ENCODE measurements at places on chromosomes 6 and 20.

GRCh38 chr20:3686867-3687321 lies 5.1 kb upstream of the ADAM33 start:
- DNase-seq = no peak

DNA sequence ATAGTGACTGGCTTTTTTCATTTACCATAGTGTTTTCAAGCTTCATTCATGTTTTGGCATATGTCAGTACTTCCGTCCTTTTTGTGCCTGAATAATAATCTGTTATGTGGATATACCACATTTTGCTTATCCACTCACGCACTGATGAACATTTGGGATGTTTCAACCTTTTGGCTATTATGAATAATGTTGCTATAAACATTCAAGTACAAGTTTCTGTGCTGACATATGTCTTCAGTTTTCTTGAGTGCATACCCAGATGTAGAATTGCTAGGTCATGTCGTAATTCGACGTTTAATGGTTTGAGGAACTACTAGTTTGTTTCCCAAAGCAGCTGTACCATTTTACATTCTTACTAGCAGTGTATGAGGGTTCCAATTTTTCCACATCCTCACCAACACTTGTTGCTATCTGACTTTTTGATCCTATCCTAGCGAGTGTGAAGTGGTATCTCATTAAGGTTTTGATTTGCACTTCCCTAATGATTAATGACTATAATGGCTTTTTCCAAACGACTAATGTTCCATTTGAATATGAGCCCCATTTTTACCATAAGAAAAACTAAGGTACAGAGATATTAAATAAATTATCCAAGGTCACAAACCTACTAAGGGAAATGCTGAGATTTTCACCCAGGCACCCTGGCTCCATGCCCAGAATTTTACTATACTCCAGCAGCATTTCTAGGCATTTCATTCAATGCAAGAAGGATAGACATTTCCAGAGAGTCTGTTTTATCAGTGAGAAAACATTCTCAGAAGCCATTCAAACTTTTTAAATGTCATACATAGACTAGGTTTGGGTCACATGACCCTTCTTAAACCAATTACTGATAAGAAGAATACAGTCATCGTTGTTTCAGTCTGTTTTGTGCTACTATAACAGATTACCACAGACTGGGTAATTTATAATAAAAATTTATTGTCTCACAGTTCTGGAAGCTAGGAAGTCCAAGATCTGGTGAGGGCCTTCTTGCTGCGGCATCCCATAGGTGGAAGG lies 71.1 kb upstream of the RUNX2 start:
- no peak for DNase-seq

DNA sequence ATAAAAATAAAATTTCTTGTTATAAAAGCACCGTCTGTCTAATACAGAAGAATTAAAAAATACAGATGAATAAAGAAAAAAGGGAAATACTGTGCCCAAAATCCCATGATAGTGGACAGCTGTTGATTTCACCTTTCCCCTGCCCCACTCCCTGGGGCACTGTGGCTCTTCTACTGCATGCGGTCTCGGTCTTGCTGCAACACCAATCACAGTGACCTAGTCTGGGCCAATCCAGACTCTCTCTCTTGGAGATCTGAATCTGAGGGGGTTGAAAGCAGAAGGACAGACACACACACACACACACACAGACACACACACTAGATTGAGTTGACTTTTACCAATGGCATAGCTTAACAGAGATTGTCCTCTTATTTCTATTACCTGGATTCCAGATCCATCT lies 70.5 kb upstream of the FYN start:
- DNase-seq = no peak

- no peak for DNase-seq
These were observed 78.7 kb downstream of the CDH26 start for GRCh38 chr20:60036746-60037499.

GRCh38 chr20:51004781-51005180 lies 18.1 kb downstream of the KCNG1 start:
- DNase-seq = no peak

GRCh38 chr6:118530942-118531341 lies 17.2 kb upstream of the PLN start:
- no peak for DNase-seq

DNA sequence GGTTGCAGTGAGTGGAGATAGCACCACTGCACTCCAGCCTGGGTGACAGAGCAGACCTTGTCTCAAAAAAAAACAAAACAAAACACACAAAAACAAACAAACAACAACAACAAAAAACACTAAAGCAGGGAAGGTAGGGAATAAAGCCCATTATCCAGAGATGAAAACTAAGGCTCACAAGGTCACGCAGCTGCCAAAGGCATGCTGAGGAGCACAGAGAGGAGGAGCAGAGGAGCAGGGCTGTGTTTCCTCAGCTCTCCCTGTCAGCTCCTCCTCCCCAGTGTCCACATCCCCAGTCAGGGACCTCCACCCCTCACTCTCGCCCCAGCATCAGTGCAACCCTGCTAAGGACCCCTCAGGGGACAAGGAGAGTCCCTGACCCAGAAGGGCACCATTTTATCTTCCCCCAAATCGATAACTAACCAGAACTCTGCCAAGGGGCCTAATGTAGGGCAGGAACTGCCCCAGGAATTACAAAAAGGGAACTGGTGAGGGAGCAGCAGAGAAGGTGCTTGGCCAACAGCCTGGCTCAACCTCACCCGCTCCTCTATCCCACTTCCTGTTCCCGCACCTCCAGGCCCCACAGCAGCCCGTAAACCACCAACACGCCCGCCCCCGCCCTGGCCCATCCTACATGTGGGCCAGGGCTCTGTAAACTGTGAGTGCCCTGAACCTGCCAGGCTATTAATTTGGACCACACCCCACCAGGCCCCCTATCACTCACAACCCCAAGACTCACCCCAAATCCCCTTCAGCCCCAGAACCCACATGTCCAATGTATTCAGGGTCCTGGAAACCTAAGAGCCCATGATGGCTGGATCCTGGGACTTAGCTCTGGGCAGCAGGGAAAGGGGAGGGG lies 9.0 kb downstream of the TEAD3 start:
- DNase-seq = no peak

DNA sequence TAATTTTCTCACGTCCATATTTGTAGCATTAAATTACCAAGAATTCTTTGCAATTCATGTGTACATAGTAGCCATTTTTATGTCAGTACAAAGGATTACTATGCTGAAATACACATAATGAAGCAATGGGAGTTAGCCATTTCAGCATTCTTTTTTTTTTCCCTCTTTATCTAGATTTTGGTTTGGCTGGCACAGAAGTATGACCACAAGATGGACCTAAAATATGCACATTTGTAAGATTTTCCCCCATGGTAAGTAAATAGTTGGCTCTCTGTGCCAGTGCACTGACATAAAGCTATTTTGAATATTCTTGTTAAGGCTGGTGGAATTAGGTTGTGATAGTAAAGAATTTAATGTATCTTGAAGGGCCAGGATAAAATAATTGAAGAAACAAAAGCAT lies 486.1 kb upstream of the BTBD3 start:
- DNase-seq = no peak

DNA sequence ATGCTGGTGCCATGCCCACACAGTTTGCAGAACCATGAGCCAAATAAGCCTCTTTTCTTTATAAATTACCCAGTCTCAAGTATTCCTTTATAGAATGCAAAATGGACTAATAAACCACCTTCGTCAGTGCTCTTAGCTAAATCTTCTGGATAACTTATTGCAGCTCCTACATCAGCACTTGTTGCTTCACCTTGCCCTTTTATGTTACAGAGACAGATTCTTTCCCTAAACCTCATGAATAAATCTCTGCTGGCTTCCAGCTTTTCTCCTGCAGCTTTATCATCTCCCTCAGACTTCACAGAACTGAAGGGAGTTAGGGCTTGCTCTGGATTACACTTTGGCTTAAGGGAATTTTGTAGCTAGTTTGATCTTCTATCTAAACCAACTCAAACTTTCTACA lies 22.6 kb downstream of the NUP153 start:
- no peak for DNase-seq

DNA sequence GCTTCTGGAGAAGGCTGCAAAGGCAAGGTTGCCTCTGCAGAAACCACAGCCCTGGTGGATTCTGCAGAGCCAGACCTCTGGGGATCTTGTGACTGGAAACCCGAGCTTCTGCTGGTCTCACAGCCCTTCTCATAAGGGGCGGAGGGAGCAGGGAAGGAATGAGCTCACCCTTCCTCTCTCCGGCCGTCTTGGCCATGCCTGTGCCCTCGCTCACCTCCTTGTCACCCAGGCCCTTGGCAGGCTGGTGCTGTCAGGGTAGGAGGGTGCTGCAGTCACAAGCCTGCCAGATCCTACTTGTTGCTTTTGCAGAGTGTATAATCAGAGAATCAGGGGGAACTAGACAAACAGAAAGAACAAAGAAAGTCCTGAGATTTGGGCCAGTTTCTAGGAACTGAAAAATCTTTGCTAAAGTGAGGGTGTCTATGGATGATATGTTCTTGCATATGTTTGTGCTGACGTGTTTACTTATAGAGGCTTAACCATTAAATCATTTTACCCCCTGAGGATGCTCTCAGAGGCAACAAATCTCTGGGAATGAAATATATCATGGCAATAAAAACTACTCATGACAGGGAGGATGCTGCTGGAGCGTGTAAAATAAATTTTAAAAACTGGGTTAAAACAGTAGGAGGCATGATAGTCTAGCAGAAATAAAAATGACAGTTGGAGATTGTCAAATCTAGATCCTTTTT lies 244.9 kb upstream of the SOX4 start:
- no peak for DNase-seq

DNA sequence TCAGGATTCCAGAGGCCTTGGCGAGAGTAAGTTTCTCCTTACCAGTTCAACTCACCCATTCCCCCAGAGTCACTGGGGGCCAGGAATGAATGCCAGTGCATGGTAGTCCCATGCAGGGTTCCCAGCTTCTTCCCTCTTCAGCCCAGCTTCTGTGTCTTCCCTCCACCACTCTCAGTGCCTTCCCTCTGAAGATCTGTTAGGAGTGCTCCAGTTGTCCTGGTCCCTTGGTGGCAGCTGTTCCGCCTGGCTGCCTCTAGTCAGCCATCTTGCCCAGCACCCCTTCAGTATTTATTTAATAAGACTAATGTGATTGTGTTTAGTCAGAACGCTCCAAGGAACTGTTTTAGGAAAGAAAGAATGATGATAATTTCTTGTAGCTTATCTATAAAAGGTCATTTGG lies 23.1 kb downstream of the FIG4 start:
- DNase-seq = no peak

DNA sequence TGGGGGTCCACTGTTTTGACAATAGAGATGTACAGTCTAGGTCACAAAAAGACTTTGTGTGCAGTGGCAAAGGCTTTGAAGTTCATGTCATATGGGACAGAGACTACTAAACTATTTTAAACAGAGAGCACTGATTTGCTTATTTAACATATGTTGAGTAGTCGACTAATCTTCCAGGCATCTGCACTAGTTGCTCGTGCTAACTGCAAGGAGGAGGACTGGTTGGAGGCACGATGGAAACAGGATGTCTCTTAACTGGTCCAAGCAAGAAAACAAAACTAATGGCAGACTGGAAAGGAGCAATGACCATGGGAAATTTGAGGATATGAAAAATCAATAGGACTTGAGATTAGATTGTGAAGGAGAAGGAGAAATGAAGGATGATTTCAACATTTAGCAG lies 28.5 kb upstream of the ERVFRD-1 start:
- no peak for DNase-seq
